ENCODE measurements at places on chromosomes 7 and 10.

DNA sequence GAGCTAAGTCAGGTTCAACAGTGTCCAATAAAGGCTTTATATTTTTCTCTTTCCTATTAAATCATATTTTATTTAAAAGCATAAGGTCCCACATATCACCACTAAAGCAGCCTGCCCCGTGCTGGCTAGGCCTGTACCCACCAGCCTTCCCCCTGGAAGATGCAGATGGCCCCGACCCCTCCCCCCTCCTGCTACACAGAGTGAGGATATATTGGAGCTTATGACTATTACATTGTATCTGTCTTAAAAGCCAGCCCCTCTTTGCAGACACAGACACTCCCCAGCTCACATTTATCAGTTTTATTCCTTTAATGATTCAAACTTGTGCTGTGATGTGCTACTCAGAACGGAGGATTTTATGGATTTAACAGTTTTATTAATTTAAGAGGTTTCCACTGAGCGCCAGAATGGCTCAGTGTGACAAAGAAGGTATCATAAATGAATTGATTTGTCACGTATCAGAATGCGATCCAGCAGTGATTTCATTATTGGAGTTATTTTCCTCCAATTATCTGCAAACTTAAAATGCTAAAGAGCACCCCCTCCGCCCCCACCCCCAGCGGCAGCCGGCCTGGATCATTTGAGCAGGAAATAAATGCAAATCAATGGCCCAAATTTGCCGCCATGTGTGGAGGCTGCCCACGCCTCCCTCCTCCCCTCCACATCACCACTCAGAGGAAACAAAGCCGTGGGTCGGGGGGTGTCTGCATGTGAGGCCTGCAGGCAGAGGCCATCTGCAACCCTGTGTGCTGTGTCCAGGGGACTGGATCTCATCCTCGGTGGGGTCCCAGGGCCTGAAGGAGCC, 72.6 kb upstream of the ZMIZ1 start:
- no peak for DNase-seq

GRCh38 chr10:6528198-6528950, 51.7 kb downstream of the PRKCQ start:
- DNase-seq: no peak

DNA sequence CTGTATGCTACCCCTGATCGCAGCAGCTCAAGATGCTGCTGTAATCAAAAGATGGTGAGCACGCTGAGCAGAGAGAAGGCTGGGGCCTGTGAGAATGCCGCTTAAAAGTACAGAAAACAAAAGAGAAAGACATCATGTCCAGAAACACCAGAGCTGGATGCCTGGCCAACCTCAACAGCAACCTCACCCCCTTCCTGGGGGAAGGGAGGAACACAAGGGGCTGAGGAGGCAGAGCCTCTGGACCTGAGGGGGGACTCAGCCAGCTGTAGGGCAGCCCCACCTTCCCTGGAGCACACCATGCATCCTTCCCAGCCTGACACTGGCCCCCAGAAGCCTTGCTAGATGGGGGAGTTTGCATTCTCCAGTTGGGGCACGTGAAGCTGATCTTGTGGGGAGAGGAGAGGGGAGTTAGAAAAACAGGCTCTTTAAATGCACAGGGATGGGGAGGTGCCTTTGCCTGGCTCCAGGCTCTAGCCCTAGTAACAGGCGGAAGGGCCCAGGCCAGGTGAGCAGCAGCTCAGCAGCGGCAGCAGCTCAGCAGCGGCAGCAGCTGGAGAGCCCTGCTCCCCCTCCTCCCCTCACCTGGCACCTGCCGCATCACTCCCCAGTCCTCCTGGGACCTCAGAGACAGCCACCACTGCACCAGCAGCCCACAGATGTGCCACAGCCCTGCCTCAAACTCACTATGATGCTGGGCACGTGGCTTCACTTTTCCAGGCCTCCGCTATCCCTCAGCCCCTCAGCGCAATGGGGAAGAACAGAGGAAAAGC, 156.3 kb downstream of the NEURL1 start:
- no peak for DNase-seq

GRCh38 chr7:45028920-45029344, 28.9 kb downstream of the CCM2 start:
- no peak for DNase-seq

DNA sequence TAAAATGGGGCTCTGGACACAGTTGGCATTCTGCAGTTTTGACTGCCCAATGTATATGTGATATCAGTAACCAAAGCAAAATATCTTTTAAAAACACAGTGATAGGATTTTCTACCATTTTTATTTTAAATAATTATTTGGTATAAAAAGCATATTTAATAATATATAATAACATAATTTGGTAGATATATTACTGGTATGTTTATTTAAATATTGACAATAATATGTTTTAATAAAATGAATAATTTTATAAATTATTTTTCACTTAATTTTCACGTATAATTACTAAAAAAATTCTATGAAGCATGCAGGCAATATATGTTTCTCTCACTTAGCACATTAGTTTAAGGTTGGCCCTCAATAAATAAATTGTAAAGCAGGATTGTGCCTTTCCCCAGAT, 269.1 kb downstream of the PRKG1 start:
- no peak for DNase-seq

DNA sequence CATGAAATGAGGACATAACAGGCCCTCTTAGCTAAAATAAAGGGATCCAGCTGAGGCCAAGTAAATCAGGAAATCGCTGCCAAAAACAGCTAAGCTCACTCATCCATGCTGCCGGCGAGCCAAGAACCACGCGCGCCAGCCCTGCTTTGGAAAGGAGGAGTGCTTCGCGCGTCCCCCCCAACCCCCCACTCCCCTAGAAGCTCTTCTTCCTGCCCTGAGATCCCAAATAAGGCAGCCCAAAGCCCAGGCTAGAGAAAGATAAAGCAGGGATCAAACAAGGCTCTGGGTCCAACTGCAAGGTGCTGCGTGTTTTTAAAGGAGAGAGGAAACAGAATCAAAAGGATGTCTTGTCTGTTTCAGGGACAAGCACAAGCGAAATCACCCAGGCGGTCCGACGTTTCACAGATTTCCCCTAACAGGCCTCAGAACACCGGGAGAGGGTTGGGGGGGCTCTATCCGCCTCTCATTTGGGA, 168.3 kb upstream of the AUTS2 start:
- no peak for DNase-seq

GRCh38 chr10:75209921-75210281, 695 bp upstream of the VDAC2 start:
- DNase-seq: peak; percentile 58

DNA sequence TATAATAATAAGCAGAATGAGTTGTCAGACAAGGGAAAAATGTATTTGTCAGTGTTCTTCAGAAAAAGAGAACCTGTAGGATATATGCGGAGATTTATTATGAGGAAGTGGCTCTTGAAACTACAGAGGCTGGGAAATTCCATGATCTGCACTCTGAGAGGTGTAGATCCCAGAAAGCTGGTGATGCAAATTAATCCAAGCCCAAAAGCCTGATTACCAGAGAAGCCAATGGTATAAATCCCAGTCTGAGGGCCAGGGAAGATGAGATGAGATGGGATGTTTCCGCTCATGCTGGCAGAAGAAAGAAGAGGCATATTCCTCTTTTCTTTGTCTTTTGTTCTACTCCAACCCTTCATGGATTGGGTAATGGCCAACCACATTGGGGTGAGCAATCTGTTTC, 732.8 kb upstream of the IGFBP3 start:
- DNase-seq: no peak

DNA sequence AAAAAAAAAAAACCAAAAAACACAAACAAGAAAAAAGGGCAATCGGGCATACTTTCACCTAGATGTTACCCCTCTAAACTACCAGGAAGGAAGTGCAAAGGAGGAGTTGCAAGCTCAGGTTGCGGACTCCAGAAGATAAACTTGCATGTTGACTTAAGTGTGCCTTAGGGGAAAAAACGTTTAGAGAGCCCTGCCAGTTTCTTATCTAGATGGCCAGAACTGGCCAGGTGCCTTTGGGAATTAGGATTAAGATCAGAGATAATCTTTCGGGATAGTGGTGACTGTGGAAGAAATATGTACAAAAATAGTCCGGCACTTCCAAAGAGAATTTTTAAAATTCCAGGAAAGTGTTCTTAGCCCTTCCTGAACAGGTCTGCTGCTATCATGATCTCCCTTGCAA, 17.6 kb downstream of the EVX1 start:
- DNase-seq: no peak

DNA sequence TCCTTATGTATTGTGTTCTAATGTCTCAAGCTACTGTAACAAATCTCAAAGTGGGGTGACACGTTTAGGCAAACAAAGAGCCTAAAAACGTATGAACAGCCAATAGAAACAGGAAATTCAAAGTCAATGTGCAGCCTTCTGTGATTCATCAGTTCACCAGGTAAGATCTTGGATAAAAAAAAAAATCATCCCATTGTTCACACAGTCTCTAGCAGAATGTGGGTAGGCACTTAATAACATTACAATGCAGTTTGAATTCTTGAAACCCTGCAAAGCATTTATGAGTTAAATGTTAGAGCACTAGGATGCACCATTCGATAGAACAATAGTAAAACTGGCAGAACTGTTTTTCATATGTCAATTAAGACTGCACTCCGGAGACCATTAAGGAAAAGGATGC, 88.2 kb upstream of the HDAC9 start:
- no peak for DNase-seq

GRCh38 chr10:85542936-85543730, 823.5 kb downstream of the GRID1 start:
- DNase-seq: no peak

DNA sequence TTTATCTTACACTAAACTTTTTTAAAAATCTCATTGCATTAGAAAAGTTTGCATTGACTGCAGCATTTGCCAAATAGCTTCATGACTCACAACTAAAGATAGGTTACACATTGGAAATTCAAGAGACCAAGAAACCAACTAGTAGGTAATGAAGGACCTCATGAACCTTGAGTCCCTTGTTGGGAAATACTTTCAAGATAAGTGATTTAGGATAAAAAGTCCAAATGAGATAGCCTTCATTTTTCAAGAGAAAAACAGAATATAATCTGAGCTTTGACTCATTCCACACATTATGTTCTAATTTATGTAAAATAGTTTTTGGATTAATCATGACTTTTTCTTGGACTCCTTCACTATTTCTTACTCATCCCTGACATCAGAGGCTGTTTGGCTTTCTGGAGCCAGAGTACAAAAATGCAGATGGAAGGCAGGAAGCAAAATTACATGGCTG, 13.1 kb upstream of the LIPF start:
- no peak for DNase-seq

- no peak for DNase-seq
Observed at GRCh38 chr10:112366992-112367391, 6.9 kb upstream of the ACSL5 start.

DNA sequence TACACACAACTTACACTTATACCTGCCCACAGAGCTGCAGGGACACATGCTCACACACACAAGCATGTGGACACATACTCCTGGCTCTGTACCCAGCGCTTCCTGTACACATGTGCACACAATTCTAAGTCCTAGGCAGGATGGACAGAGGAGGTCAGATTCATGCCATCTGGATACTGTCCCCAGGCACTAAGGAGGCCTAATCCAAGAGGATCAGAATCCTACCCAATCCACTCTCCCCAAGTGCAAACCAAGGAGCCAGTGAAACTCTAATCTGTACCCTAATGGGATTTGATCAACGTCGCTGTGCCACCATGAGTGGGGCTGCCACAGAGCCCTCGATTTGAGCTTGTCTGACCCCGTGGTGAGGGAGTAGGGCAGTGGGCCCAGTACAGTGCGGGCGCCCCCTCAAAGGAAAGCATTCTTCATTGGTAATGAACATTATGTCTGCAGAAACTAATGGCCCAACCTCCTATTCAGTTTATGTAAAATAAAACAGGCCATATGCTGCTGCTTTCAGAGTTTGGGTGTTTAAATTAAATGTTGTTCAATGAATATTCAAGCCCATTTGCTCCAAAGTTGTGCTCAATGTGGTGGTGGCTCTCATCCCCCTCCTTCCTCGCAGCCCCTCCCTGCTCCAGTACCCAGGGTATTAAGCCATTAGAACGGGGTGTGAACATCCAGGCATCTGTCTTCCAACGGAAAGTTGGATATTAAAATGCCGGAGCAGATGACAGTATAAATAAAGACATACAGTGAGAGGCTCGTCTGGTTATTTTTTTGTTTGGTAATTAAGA, 26.4 kb downstream of the RPS24 start:
- no peak for DNase-seq

GRCh38 chr10:104253606-104254410, 884 bp upstream of the GSTO1 start:
- no peak for DNase-seq

DNA sequence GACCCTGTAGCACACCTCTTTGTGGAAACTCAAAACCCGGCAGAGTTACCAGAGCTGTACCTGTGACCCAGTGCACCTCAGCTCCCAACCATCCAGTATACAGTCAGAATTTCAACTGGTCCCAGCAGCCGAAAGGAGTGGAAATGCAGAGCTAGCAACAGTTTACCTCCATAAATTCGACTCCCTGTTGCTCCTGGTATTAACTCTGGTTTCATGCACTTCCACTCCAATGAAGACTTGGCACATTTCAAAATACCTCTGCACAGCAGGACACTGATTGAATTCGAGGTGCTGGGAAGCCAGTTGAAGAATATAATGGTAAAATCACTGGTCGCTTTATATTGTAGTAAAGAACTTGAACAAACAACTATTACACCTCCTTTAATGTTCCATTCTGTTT, 17.9 kb upstream of the TIAL1 start:
- no peak for DNase-seq

GRCh38 chr10:1401071-1401965, 336.0 kb downstream of the ADARB2 start:
- no peak for DNase-seq

GRCh38 chr10:123521076-123521475, 145.1 kb upstream of the GPR26 start:
- no peak for DNase-seq

DNA sequence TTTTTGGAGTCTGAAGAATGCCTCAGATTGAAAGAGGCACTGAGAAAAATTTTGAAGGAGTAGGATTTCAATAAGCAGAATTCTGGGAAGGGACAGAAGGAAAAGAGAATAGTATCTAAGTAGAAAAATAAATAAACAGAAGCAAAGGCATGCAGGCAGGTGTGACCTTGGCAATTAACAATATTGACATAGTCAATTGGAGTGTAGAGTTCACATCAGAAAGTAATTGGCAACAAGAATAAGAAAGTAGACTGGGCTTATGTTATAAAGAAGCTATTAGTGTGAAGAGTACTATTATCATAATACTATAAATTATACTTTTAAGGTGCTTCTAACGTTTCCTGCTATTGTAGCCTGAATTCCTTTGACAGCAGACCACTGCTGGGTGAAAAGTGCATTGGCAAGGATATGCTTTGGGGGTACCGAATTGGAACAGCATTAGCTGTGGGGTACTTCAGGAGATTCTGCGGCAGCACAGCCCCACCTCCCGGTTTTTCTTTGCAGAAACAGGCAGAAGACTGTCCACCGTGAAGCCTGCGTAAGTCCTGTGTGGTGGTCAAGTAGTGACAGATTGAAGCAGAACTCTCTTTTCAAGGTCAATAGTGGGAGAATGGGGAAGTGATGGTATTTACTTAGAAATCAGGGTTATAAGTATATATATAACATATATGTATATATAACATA, 357.0 kb downstream of the THSD7A start:
- DNase-seq: no peak

- no peak for DNase-seq
Observed at GRCh38 chr10:3415038-3415736, 242.6 kb upstream of the PITRM1 start.
